ENCODE measurements at places on chromosomes 5 and 9.
A peak's percentile ranks its signal among the peaks of the same experiment; 100 is the strongest.

DNA sequence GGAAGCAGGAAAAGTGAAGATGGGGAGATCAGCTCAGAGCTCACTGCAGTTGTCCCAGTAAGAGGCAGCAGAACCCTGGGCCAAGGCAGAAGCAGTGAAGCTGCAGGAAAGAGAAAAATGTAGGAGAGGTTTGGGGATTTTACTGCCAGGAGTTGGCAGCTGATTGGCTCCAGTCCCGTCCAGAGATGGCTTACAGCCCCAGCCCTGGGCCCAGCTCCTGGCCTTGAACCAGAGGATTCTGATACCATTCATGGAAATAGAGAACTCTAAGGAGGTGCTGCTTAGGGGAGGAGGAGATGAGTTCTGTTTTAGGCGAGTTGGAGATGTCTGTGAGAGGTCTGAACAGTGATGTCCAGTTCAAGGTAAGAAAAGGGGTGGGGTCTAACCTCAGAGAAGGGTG, 4.6 kb downstream of the MORN5 start:
- DNase-seq, result no peak

GRCh38 chr5:3010953-3011763, 259.7 kb upstream of the IRX2 start:
- no peak for DNase-seq

DNA sequence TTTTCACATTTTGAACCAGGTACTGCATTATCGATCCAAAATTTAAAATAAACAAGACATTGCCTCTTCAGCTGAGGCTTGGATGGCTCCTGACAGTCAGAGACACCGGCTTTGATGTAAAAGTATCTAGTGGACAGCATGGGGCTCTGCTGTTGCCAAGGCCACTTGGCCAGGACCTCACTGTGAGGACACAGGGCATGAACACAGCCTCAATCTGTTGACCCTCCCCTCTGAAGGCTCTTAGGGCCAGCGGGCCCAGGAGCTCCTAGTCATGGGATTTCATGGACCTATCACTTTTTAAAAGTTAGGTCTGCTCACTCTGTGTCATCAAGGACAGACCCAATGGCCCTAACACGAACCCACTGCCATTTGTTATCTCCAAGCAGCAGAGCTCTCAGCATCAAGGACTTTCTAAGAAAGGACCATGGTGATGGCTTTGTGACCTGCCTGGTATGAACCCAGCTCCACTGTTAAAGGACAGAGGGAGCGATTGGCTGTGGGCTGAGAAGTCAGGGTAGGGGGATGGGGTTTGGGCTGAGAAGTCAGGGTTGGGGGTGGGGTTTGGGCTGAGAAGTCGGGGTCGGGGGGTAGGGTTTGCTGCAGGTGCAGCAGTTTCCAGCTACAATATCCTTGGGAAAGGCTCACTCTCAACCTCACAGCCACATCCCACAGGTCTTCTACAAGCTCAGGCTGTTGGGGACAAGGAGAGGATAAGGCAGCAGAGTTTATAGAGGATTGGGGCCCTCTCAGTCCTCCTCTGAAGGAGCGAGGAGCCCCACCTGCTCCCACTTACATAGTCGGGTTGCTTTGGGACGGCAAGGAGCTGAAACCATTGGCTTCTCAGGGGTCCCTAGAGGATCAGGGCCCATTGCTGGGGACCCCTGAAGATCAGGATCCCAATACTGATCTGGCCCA, 146.8 kb downstream of the BARX1 start:
- DNase-seq, result no peak

DNA sequence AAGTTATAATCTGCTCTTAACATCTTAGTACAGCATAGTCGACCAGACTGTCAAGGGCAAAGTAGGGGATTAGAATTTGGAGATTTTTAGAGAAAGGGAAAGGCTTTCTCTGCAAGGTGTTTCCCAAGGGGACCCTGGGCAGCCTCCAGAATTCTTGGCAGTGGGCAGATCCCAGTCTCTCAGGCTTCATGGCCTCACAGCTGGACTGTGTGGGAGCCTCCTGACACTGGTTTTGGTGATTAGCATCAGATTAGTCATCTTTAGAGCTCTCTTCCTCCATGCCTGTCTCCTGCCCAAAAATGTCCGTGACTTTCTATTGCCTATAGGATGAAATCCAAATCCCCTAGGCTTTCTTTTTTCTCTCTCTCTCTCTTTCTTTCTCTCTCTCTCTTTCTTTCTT, 370.7 kb downstream of the ZSWIM6 start:
- DNase-seq, result no peak

DNA sequence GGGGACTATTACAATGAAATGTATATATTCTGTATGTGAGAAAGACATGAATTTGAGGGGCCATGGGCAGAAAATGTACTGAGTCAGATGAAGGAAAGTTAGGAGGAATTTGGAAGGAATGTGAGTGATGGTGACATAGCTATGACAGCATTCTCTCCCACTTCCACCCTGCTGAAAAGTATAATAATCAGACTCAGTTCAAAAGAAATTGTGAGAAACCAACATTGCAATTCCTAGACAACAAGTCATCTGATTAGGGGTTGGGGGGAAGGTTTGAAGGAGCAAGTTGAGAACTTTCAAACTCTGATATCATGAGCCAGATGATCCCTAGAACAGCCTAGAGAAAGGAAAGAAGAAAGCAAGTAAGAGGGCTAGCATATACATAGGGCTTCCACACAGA, 370.6 kb downstream of the DMRTA1 start:
- no peak for DNase-seq

DNA sequence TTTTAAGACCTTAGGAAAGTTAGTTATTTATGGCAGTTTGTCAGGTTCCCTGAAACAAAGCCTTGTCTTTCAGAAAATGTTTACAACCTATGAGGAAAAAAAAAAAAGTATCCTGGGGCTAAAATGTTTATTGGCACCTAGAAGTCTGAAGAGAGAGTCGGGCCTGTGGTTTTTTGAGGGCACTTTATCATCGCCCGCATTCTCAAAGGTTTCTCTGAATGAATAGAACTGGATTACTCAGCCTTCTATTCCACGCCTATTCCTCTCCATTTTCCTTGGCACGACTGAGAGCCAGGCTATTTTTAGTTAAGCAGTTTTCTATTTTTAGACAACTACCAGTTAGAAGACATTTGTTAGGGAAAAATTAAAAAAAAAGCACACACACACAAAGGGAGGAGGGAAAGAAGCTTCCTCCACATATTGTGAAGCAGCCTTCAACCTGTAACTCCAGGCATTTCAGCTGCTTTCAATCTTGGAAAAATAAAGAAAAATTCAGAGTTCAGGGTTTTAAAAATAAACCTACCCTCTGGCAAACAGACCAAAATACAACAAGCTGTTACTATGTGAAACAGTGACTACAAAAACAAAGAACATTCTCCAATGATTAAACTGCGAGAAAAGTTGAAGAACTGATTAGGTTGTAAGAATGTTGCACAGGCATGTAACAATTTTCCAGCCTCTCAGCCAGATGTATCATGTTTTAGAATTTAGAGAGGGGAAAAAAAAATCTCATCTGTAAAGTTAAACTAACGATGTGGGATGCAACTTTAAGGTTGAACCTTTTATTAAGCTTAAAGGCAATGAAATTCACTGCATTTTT, 97.0 kb downstream of the MEF2C start:
- peak; percentile 78 for DNase-seq

- DNase-seq, result no peak
Observed at GRCh38 chr5:18975624-18976023, 1012.4 kb downstream of the CDH18 start.

DNA sequence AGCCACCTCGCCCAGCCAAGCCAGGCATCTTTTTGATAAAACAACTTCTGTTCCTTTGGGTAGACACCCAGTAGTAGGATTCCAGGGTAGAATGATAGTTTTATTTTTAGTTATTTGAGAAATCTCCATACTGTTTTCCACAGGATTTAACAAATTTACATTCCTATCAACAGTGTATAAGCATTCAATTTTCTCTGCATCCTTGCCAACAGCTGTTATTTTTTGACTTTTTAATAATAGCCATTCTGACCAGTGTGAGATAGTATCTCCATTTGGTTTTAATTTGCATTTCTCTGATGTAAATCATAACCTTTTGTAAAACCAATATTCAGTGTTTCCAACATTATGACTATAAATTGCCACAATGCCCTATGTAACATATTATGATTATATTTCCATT, 28.2 kb upstream of the CCNB1 start:
- DNase-seq, result no peak

DNA sequence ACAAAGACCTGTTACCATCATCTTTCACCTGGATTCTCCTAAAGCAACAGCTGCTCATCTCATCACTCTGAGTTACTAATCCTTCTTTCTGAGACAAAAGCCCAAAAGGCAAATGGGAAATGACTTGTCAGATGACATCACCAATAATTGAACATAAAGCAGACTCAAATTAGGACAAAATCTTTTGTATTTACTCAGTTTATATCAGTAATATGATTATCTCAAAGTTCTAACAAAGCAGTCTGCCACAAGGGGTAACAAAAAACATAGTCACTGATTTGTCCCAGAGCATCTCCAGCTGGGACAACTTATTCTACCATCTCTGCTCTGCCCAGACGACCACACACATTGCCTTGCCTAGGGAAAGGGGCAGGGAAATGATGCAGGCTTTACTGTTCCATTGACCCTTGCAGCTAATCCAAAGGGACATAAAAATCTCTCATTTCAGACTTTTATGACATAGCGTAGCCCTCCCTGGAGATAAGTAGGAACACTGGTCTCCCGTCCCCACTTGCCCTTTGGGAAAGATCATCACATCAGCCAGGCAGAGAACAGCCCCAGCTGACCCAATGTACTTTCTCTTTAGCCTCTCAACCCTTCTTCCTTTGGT, 249.5 kb upstream of the PTGER4 start:
- no peak for DNase-seq

DNA sequence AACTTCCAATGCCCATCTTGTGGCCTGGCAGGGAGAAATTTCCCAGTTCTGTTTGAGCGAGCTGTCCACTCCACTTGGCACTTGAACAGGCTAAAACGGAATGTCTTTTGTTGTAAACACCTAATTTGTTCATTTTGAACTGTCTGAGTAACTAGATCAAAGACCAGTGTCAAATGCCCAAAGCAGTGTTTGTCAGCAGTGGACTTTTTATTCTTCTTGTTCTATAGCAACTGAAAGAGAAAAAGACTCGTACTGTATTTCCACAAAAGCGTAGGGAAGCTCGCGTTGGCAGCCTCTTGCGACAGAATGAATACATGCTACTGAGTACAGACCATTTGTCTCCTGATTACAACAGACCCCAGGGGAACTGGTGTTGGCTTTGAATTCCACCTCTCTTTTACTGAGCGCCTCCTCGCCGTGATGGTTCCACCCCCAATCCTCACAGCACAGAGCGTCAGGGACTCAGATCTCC, 601.8 kb upstream of the ZNF608 start:
- peak; percentile 21 for DNase-seq

DNA sequence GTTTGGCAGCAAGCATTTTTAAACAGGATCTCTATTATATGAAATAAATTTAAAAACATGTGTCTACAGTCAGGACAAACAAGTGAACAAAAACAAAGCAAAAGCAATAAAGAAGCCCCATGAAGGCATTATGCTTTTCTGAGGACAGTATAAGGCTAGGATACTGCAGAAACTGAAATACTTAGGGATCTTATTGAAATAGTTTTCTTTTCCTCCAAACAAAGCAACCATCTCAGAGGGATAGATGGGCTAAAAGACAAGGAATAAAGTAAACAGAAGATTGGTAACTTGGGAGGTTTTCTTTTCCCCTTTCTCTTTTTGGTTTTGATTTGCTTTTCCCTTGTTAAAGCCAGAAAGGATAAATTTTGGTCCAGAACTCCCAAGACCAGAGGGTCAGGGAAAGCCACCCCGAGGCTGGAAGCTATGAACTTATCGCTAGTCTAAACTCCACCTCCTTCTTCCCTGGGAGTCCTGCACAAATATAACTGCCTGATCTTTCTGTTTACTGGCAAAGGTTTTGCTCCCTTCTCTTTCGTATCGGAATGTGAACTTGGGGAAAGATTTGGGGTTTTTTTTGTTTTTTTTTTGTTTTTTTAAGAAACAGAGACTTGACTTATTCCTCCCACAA, 164.0 kb downstream of the GHR start:
- DNase-seq, result no peak

GRCh38 chr9:98330831-98331230, 75.4 kb upstream of the TBC1D2 start:
- peak; percentile 36 for DNase-seq

DNA sequence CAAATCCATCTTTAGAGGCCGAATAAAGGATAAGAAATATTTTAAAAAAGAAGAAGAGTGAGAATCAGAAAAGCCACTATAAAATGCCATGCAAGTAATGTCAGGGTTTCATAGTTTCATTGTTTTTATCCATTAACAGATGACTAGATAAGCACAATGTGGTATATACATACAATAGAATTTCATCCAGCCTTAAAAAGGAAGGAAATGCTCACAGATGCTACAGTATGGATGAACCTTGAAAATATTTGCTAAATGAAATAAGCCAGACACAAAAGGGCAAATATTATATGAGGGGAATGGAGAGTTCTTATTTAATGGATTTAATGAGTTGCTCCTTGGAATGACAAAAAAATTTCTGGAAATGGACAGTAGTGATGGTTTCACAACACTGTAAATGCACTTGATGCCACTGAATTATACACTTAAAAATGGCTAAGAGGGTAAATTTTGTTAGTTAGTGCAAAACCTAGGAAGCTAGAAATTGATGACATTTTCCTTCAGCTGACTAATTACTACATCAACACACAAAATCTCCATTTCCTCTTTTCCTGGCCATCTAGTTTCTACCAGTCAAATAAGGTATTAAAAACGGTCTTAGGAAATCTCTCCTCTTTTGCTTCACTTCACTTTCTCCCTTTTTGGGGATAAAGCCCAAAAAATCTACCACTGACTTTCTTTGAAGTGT, 86.6 kb downstream of the GNA14 start:
- no peak for DNase-seq

DNA sequence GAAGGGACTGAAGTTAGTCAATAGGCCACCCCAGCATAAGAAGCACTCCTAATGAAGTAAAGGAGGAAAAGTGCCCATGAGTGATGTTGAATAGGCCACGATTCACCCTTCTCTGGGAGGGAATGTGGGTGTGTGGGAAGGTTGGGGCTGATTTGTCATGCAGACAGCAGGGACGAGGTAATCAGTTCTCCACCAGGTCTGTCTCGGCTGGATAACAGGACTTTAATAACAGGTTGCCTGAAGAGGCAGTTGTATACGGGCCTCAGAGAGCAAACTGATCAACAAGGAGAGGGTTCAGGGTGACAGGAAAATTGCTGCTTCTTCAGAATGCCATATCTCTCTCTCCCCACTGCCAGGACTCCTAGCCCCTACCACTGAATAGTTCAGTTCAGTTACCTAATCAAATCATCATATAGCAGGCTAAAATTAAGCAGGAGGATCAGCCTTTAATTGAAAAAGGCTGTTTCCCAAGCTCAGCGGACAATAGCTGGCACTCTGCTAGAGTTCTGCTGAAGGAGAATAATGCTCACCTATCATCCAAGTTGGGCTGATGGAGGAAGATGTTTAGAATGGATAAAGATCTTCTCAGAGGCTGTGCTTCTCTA, 43.6 kb upstream of the SMIM32 start:
- DNase-seq, result no peak

- DNase-seq, result no peak
Observed at GRCh38 chr9:128841694-128842492, 12.3 kb upstream of the SPOUT1 start.

GRCh38 chr5:161314033-161314432, 232.5 kb downstream of the GABRB2 start:
- DNase-seq, result peak; percentile 2

GRCh38 chr5:149117970-149118369, 23.3 kb upstream of the ABLIM3 start:
- DNase-seq, result no peak

GRCh38 chr5:112125903-112126302, 293.2 kb downstream of the EPB41L4A start:
- peak; percentile 40 for DNase-seq

GRCh38 chr5:83718195-83718825, 2.3 kb downstream of the HAPLN1 start:
- peak; percentile 68 for DNase-seq

Data from AG08395 (cell line).